Endothelial cell (in vitro differentiated cells): ENCODE measurements at places on chromosomes 2 and 18.

DNA sequence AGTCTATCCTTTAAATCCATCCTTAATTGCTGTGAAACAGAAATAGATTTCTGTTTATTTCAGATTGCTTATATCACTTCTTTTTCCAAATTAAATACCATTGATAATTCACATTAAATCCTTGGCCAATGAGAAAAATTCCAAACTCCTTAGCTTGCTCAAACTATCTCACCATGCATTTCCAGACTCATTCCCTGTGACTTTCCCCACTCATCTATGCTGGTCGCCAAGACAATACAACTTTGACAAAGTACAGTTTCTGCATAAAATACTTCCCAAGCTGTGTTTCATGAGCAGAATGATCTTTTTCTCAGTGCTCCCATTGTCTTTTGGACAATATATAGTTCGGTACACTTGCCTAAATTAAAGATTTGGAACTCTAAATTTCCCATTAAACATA is 575.6 kb downstream of the CPS1 start:
- DNase-seq: no peak

DNA sequence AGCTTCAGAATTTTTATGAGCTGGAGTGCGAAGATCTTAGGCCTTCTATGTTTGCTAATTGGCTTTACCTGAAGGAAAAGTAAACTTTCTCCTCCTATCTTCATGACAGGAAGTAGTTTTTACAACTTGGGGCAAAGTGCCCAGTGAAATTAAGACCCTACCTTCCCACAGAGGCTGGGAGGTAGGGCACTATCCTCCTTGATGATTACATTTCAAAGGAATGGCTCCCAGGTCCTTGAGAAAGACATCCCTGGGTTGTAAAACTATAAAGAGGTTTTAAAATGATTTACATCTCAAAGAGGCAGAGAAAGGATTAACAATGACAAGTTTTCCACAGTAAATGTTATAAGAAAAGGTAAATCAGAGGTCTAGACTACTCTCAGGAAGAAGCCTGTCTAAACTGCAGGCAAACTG is 155.8 kb downstream of the CDH7 start:
- no peak for DNase-seq

- no peak for DNase-seq
Observed at GRCh38 chr2:220129391-220129790, 502.0 kb downstream of the SLC4A3 start.

DNA sequence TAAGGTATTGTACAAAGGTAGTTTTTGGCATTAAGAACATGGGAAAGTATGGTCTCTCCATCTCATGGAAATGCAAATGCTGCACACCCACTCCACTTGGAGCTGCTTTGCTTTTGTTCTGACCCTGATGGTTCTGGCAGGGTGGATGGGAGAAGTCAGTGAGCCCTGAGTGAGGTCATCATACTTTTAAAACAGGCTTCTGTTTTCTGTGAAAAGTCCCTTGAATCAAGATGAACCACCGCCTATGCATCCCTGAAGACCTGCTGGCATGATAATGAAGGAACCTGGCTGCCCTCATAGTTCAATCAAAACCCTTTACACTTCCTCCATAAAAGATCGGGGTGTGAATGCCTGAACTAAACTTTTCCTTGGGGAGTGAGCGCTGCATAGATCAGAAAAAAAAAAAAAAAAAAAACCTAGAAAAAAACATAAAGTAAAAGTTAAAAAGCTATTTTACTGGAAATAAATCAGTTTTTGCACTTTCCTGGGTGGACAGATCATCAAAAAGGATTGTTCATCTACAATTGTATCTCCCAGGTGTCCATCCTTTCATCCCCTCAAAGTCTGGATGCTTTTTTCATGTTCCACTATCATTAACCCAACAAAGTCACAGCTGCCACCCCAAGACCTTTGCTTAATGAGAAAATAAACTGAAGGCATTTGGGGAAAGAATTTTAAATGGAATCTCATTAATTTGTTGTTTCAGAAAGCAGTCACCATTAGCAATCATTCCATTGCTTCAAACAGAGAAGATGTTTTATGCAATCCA is 728.1 kb upstream of the DDX18 start:
- no peak for DNase-seq

DNA sequence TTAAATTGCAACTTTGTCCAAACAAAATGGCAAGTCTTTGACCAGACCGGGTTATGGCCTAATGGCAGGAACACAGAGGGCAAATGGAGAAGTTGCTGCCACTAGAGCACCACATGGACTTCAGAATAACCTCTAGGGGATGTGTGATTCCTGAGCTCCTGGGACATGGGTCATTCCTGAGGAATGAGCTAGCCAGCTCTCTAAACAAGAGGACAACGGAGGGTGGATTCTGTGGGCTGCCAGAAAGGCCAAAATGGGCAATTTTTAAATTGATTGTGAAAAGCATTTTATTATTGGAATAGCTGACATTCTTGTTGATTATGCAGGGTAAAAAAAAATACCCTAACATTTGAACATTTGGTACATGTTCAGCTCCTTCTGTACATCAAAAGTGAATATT is 109.8 kb upstream of the FZD5 start:
- no peak for DNase-seq

DNA sequence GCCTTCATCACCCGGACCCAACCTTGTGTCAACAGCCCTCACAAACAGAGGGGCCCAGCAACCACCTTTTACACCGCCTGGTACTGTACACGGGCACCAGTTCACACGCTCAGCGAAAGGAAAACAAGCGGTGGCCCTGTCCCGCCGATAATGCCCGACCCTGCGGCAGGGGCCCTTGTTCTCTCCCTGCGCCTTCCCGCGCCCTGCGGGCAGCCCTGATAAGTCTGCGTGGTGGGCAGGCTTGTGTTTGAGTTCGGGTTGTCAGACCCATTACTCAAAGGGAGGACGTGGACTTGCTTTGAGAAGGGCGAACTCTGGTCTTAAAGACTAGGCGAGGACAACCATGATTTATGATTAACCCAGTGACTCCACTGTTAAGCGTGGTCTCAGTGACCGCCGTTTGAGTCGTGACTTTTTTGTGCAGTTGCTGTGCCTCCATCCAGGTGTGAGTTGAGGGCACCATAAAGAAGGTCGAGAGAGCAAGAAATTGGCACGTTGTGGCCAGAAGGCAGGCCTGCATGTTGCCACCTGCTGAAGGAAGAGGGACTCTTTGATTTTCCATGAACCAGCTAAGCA is 167.4 kb upstream of the GATA6 start:
- no peak for DNase-seq

DNA sequence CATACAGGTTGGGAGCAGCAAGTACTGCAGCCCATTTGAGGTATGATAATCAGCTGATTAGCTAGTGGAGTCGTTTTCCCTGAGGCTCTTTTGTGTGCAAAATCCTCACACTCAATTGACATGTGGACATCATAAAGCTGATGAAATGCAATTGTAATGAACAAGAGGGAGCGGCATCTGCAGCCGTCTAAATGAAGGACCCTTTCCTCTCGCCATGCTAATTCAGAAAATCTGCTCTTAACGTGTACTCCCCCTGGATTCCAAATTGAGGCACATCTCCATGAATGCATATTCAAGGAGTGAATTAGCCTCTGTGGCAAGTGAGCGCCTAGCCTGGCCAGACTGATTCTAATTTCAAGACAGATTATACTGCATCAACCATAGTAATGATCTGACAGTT is 260.9 kb upstream of the ATP5MC3 start:
- no peak for DNase-seq

- DNase-seq: no peak
Observed at GRCh38 chr2:226888378-226888965, 52.6 kb downstream of the RHBDD1 start.

DNA sequence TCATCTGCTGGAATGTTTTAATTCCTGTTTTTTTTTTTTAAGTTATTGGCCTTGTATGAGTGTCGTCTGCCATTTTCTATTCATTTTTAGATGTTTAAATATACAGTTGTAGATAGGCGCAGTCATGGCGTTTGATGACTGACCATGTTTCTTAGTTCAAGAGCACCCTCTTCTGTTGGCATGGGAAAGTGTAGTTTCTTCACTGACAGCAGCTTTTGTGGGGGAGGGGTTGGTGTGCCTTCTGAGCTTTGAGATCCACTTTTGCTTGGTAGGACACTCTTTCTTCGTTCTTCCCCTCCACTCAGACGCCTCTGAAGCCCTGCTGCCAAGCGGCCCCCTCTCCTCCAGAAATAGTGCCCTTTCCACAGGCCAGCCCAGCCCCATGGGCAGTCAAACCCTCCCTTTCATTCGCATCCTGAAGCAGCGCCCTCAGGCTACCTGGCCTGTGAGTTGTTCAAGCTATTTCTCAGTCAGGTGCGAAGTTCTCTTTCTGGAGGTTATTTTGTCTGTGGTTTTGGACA is 492.0 kb downstream of the TNS1 start:
- DNase-seq: peak; percentile 70

- DNase-seq: no peak
Observed at GRCh38 chr18:31819106-31819924, 58.6 kb upstream of the SLC25A52 start.

- no peak for DNase-seq
Observed at GRCh38 chr2:145985517-145985916, 1465.6 kb upstream of the ZEB2 start.

DNA sequence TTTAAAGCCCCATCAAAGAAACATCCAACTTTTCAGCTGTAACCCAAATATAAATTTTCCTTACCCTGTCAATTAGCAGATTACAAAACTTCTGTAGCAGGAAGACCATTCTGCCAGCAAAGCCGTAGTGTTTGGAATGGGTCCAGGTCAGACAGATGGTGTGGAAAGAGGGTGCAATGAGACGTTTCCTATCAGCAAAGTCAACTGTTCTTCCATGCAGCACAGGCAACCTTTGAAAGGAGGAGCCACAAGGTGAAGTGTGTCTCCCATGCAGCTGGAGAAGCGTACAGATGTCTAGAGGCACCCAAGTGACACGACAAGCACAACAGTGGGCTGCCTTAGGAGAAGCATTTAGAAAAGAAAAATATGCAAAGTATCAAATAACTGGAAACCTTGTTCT is 83.7 kb downstream of the SP3 start:
- DNase-seq: no peak

DNA sequence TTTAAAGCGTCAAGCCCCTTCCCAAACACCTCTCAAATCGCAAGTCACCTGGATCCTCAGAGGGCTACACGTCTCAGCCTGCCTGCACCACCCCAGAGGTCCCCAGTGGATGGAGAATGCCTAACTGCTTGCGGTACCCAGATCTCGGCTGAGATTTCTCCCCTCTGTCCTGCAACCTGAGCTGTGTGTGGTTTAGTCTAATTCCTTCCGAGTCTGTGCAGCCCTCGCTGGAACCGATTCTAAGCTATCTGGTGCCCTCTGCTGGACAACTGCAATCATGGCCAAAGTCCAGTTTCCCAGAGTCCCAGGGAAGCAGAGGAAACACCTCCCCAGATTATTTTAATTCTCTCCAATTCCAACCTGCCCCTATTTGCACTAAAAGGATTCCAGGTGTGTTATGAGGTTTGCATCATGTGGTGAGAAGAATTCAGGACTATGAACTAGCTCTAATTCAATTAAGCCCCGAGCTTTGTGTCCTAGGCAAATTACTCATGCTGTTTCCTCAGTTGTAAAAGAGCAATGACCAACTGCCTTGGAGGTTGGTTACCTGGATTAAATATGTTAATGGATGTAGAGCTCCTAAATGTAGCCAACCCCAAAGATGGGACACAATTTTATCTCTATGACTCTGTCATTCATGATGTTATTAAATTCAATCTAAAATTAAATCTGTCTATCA is 276.1 kb upstream of the NCKAP5 start:
- DNase-seq: peak; percentile 75

DNA sequence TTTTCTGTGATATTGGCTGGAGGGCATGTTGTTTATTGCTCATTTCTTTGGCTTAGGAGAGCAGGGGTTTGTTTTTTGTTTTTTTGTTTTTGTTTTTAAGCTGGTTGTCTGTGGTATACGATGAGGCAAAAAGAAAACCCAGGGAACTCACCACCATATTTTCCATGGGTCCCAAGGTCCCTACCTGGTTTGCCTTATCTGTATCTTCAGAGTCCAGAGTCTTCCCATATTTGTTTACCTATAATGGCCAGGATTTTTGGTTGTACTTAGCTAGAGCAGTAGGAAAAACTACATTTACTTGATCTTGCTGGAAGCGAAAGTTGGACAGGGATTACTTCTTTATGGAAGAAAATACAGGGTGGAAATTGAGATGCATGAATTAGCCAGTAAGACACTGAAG is 9.5 kb downstream of the LCLAT1 start:
- no peak for DNase-seq

DNA sequence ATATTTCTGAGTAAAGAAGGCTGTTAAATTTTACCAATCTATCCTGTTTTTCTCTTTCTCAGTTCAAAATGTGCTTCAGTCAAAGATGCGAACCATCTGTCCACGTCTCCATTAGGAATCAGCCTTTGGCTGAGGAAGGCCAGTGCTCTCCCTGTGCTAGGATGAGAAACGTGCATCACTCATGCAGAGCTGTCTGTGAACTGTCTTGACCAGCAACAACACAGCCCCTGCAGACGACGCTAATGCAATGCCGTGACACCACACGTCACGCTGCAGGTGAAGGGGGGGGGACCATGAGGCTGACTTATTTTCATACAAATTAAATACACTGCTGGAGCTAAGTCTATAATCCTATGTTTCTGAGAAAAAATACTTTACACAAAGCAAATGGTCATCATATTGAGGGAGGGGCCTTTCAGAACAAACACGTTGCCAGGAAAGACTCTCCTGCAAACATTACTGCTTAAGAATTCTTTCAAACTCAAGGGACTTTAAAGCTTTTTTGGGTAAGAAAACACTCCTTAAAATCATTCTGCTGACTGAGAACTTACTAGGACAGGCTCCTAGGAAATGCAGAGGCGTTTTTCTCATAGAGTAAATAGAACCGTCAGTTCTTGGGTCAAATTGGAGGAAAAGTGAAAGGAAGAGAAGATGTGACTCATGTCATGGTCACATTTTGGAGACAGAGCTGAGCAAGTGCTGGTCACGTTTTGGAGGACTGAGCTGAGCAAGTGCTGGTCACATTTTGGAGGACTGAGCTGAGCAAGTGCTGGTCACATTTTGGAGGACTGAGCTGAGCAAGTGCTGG is 97.0 kb downstream of the MBP start:
- DNase-seq: no peak

GRCh38 chr2:17979707-17980106 is 101.2 kb downstream of the KCNS3 start:
- DNase-seq: no peak

- DNase-seq: no peak
Observed at GRCh38 chr2:182845794-182846417, 20.5 kb downstream of the FRZB start.
